Cerebellar nuclear complex (tissue), 1 donor: ENCODE measurements at places on chromosomes 2 and 18.

DNA sequence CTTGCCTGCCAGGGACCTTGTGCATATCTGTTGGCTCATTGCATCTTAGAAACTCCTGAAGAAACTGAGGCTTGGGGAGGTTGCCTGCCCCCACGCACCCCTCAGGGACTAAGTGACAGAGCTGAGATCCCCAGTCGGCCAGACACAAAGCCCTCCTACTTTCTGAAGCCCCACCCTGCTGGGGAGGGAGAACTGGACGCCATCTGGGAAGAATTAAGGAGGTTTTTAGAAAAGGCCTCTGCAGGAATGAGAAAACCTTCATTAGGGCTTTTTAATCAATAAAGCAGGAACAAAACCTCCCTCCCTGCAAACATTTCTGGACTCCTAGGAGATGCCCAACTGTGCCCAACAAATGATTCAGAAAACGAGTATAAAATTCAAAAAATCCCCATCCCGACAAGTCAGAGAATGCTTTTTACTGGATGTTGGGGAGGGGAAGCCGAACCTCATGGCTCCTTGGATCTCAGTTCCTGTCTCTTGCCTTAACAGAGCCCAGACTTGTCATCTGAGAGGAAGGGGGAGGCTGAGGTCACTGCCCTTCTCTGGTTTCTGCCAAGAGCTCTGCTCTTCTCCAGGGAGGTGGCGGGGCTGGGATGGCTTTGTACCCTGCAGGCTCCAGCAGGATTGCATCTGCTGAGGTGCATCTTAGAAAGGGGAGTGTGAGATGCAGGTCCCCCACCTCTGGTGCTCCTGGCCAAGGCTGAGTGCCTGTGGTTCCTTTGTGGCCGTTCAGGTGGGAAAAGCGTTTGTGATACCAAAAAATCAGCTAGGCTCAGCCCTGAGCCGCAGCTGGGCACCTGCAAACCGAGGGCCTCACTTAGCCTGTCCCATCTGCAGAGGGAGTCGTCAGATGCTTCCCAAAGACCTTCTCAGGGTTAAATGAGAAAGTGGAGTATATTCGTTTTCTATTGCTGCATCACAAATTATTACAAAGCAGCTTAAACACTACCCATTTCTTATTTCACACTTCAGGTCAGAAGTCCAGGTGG lies 142.4 kb downstream of the ZFP36L2 start:
- DNase-seq: no peak

- DNase-seq: no peak
Measured at GRCh38 chr2:96762529-96763311, 2.0 kb downstream of the CNNM4 start.

DNA sequence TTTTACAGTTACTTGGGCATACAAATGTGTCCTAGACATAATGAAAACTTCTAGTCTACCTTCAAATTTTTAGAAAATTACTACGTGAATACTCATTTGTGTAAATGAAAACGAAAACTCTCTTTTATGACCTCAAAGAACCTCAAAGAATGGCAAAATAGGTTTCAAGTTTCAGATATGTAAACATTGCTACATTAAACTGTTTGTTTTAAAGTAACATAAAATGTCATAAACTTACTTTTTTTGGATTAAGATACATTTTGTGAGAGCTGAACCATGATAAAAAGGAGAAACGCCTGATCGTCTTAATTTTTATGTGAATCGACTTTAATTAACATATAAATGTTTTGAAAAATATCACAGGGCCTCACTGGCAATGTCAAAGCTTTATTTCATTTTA lies 91.4 kb downstream of the PPP1R1C start:
- DNase-seq: no peak

- DNase-seq: no peak
Measured at GRCh38 chr2:3505771-3506170, 13.6 kb downstream of the ADI1 start.

- no peak for DNase-seq
Measured at GRCh38 chr18:76579301-76579695, 84.3 kb upstream of the ZNF516 start.

GRCh38 chr2:231680285-231680991 lies 27.9 kb upstream of the PTMA start:
- no peak for DNase-seq

GRCh38 chr2:200471324-200471848 lies 38.5 kb downstream of the KCTD18 start:
- peak; percentile 23 for DNase-seq

DNA sequence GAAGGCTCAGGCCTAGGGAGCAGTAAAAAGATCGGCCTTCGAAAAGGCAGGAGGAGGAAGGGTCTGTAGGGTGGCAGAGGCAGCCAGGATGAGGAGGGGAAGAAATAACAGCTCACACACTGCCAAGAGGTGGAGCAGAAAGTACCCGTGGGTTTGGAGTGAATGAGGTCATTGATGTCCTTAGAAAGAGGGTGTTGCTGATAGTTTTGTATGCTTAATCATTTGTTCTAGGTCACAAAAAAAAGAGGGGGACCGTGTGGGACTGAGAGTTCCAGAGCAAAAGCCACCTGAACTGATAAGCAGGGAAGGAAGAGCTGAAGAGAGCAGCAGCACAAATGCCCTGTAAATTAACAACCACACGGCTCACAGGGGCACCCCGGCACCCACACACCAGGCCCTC lies 140.4 kb downstream of the FAM161A start:
- DNase-seq: no peak
